ENCODE measurements at places on chromosomes 3 and 15. TPM values are rescaled to one million over a fixed set of nuclear protein-coding genes. Genes with fewer than 3 reads are reported as not detected.

The UBE2E1 gene
- total RNA-seq, result 82.2 TPM

The SMAD6 gene
- total RNA-seq, result 7.1 TPM

The CLRN1 gene
- total RNA-seq, result not detected

The PLA2G4D gene
- not detected for total RNA-seq

The MINAR1 gene
- total RNA-seq, result 1.0 TPM
